Effector memory CD4-positive, alpha-beta T cell (primary cell): ENCODE measurements at places on chromosomes 12 and 14.

GRCh38 chr12:28966046-28966780 lies 182.9 kb upstream of the FAR2 start:
- no peak for DNase-seq

- no peak for DNase-seq
Observed at GRCh38 chr12:26124446-26125399, at the start of gene BHLHE41. Gene BHLHE41 (minus strand): TSS chr12:26125037. CDS start chr12:26124779, 258 bp downstream.

DNA sequence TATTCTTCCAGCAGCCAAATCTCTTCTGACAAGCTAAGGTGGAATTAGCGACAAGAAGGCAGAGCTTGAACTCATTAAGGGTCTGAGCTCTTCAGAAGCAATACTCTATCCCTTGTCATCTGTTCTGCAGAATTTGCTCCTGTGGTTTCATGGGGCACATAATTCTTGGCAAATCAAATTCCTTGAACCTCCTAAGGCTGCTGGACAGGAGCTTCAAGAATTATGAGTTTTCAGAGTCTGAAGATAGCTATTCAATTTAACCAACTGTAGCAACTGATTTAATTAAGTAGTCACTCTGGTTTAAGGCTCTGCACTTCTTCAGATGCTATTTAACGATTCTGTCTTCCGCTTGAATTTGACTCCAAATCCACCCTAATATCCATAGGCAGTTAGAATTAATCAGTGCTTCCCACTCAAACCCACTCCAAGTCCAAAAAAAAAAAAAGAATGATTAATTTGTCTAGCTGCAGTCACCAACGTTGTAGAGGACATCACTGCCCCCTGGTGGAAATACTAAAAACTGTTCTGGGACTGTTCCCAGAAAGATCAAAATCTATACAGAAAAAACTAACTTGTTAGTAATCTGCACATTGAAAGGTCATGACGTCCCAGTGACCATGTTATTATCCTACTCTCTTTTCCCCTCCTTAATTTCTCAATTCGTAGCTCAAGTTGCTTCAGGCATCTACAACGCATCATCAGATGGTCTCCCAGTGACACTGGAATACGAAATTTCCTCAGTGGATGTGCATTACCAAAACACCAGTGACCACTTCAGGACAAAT lies 169.9 kb downstream of the KIF21A start:
- no peak for DNase-seq

GRCh38 chr14:65438266-65438933 lies 25.9 kb downstream of the FUT8 start:
- no peak for DNase-seq

GRCh38 chr12:23463172-23463571 lies 486.3 kb downstream of the SOX5 start:
- DNase-seq: no peak

DNA sequence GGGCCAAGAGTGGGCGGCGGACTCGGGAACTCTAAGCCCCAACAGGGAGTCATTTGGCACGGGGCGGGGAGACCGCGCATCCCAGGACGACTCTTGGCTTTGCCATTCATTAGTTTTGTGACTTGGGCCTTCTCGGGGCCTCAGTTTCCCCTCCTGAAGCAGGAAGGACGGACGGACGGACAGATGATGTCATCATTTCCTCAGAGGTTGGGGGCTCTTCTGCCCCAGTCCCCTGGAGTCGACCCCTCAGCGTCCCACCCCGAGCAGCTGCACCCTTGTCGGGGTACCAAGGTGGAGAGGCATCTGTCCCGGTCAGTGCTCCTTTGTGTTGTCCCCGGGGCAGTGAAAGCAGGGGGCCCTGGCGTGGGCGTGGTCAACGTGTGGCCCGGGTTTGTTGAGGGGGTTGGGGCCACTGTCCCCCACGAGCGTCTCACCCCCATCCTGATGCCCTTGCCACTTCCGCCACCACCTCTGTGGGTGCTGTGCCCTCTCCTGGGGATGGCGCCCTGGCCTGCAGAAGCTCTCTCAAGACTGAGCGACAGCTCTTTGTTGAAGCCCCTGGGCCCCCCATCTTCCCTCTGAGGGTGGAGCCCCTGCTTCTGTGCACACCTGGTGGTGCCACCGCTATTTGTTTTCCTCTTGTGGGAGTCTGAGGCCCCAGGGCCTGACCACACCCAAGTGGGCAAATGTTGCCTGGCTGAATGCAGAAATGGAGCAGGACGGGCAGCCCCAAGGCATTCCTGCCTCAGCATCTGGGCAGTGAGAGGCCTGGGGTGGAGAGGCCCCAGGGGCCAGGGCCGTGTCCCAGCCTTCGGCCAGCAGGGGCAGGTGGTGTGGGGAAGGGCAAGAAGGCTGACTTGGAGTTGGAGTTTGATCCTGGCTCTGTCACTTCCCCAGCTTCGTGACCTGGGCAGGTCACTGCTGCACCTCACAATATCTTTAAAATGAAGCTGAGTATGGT lies 896 bp downstream of the HHIPL1 start:
- no peak for DNase-seq

DNA sequence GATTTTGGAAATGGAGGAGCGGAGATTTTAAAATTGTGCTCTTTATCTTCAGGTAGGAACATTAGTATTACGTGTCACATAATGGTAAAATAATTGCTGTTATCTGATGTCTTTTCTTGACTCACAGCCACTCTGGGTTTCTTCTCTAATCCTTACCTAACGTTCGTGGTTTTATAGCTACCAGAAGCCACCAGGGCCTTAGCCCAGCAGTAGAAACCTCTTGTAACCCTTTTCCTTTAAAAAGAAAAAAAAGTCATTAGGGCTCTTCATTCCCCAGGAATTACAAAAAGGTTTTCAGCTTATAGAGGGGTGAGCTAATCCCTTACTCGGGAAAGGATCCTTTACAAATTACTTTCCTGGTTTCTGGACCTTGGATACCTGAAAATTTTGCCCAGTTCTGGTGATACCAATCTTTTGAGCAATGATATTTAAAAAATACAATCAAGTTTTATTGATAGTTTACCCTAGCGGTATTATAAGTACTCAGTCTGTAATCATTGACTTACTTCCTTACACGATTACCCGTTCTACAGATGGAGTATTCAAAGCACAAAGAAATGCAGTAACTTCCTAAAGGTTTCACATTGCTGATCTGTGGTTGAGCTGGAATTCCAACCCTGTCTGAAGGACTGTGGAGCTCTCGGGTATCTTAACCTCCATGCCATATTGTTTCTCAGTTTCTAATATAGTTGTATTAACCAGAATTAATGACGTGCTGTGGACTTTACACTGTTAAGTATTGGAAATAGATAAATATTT lies 1.6 kb downstream of the GABARAPL1 start:
- no peak for DNase-seq

DNA sequence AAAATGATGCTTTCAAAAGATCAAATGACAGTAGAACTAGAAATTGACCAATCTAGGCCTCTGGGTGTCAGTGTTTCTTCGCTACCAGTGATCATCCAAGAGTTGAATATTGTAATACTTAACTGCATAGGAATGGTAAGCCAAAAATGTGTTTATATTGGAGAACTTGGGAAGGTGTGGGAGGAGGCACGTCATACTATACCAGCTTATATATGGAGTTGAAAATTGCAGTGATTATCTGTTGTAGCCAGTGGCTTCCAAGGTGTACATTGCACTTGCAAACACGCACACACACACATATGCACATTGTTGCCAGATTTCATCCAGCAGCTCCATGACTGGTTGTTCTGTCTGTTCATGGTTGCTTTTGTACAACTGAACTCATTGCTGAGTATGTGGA lies 36.1 kb downstream of the EID3 start:
- no peak for DNase-seq

GRCh38 chr12:30514666-30515065 lies 181.0 kb downstream of the IPO8 start:
- no peak for DNase-seq

DNA sequence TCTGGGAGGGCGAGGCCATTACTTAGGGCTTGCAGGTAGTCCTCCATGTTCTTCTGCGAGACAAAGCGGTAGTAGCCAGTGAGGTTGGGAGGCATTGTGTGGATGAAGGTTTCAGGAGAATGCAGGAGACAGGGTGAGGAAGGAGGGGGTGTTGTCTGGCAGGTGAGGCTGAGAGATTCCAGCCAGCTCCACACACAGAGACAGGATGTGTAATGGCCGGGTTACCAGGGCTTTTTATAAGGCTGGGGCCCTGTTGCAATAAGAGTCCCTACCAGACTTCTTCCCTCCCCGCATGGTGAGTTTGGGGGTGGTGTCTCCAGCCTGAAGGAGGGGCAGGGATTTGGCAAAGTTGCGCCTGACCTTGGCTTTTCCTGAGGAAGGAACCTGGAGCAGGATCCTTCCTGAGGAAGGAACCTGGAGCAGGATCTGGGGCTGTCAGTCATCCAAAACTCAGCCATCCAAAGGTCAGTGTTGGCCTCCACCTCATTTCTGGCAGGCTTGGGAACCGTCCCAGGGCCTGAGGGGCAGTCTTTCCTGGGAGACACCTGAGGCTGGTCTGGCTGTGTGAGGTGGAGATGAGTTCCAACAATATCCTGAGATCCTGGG lies at the start of gene RBP5:
TSS of gene RBP5 (minus strand) at position 209 of the 606 bp plus-strand sequence. CDS start at position 95, 114 bp downstream.
- no peak for DNase-seq

DNA sequence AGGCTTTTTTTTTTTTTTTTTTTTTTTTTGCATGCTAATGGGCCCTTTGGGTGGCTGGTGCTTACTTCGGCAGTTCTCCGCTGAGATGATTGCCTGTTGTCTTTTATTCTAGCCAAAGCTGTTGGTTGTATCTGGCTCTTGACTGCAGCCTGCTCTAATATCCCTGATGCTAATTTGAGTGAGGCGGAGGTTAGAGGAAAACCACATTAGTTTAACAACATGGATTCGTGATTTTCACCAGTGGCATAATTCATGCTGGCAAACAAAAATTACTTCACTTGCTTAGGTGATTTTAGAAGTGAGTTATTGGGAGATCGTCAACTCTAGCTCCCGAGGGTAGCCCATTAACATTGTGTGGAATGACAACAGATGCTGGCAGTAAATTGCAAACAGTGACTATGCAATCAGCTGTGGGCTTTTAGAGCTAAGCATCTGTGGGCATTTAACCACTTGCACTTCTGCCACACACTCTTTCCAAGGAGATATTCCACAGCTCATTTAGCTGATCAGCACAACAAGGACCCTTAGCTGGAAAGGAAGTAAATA lies 97.6 kb upstream of the ZDHHC17 start:
- DNase-seq: no peak

- peak; percentile 64 for DNase-seq
Observed at GRCh38 chr12:124457287-124458219, 109.9 kb downstream of the NCOR2 start.

DNA sequence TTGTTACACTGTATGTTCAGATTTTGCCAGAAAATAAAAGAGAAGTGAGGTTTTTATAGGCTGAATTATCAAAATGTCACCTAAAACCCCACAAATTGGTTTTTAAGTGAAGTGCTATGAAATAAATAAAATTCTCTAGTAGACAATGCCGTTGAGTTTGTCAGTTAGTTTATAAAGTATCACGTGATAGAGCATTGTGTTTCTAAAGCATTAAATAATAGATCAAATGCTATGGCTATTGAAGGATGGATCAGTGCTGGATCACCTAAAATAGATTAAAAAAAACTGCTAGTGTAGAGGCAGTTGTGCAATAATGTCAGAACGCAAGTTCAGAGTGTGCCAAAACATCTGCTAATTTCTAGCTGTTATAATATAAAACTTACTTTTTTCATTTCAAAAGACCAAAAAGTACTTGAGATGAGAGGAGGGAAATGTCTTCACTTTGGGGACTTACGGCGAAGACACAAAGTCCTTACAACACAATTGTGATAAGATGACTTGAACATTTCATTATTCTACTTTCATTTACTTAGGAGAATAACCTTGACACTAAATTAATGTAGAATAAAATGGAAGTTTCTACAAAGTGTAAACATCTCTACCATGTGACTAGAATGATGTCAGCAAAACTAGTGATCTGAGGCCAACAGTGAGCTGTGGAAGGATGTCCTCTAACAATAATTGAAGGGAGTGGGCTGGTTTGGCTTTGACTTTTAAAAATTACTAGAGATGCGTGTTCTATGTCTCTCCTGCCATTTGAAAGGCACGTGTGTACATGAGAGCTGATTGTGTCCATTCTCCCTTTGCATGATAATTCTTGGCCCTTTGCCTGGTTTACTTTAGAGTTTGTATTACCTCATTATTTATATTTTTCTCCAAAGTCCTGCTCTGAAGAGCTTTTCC lies 154.4 kb upstream of the PDE3A start:
- DNase-seq: no peak

DNA sequence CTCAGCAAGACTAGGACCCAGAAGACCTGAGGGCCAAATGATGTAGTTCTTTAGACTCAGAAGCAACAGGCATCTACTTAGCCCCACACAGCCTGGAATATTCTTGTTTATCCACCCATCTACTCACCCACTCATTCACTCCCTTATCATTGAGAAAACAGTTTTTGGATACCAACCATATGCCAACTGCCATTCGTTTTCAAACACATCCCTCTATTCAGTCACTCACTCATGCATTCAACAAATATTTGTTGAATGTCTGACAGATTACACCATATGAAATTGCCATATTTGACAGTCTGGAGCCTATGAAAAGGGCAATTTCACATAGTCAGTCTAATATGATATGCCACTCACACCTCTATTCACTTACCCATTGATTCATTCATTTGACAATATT lies 103.2 kb downstream of the NT5DC3 start:
- DNase-seq: no peak

DNA sequence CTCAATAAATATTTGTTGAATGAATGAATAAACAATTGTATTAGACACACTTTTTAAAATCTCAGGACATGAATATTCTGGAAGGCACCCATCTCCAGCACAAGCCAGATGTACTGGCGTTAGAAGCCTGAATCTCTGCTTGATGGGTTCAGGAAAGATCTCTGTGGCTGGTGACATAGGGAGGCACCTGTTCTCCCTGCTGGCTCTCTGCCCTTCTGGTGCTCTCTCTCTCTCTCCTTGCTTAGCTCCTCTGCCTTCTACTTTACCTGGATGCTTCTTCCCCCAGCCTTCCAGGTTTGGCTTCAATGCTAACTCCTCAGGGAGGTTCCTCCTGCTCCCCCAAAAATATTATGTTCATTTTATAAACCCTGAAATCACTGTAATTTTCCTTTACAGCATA lies 1.5 kb downstream of the CYP46A1 start:
- DNase-seq: no peak

- no peak for DNase-seq
Observed at GRCh38 chr12:50182461-50182860, 15.3 kb upstream of the CERS5 start.

DNA sequence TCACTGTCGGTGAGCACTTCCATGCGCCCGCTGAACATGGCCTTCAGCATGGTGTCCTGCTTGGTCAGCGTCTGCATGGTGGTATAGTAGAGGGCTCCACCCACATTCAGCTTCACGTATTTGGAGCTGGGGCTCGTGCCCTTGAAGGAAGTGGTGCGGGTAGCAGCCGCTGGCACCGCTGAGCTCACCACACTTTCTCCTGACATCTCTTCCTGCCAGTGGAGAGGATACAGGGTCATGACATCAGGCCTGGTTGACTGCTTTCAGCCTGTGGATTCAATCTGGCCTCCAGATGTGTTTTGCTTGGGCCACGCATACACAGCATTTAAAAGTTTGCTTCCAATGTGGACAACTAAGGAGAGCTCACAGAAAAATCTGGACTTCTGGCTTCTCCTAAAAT lies 7.6 kb downstream of the KCTD10 start:
- DNase-seq: no peak

DNA sequence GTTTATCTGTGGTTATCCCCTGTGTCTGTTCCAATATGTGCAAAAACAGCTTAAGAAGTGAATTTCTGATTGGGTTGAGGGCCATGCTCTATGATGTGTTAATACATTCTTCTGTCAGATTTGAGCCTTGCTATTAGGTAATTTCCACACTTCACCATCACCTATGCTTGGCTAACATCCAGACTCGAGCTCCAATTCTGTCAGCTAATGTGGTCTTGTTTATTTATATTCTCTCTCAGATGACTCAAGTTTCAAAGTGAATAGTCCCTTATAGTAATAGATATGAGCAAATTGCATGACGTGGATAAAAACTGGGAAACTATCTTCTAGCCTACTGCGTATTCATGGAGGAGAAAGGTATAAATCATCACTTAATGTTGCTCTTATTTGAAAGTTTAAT lies 451.3 kb downstream of the SNAPC1 start:
- DNase-seq: no peak
